Activated naive CD4-positive, alpha-beta T cell treated with anti-CD3 and anti-CD28 coated beads, Interleukin-2, amount 50 U/mL, for 16 hours (primary cell): ENCODE measurements at places on chromosomes 2 and 18.

GRCh38 chr2:101803128-101803527, 105.6 kb downstream of the MAP4K4 start:
- no peak for DNase-seq

DNA sequence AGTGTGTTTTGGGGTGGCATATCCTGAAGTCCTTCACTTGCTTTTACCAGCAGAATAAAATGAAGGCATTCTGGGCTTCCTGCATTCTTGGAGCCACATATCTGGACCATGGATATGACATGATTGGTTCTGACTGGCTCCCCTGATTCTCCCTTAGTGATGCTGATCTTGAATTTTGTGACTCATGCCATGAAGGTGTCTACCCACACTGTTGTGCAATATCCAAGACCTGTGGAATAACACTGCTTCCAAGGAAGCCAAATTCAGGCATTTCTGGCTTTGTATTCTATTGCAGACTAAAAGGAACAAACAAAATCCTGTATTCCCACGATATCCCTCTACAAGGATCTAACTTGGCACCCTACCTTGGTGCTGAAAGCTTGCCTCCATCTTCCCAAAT, 125.8 kb downstream of the LYPD6B start:
- DNase-seq, result no peak

DNA sequence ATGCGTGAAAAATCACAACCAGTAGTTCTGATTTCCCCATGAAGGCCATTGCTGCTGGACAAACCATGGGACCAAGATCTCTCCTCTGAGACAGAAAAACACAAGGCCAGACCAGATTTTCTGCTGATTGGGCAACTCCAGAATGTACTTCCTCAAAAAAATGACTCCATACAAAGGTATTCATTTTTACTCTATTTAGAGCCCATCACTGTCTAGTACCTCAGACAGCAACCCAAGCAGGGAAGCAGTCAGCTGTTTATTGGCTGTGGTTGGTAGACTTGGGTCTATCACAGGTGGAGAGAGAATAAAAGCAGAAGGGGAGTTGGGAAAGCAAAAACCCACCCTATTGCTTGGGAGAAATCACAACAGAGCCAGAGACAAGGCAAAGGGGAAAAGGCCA, 219.9 kb downstream of the PIK3C3 start:
- DNase-seq, result no peak

GRCh38 chr18:43876286-43876685, 599.0 kb upstream of the SYT4 start:
- DNase-seq, result no peak

- DNase-seq, result no peak
Observed at GRCh38 chr18:51523671-51524070, 326.2 kb upstream of the MEX3C start.

DNA sequence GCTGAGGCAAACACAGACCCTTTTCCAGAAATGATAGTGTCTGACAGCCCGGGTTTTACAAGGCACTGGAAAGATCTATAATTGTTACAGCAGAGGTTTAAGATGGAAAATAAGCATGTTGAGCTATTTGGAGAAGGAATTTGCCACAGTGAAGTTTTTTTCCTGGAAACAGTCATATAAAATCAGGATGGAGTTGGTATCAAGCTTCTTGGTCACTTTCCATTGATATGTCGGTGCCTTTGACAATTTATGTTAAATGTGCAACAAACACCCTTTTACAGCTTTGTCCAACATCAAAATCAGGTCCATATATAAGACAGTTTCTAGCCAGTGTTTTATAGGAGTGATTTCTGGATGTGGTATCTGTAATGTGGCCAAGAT, 117.2 kb upstream of the NRP2 start:
- DNase-seq, result no peak

DNA sequence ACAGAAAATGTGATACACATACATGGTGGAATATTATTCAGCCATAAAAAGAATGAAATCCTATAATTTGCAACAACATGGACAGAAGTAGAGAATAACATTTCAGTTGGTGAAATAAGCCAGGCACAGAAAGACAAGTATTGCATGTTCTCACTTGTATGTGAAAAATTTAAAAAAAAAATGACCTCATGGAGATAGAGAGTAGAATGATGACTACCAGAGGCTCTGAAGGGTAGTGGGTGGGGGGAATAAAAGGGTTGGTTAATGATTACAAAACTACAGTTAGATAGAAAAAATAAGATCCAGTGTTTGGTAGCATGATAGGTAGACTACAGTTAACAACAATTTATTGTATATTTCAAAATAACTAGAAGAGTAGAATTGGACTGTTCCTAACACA, 24.5 kb downstream of the PRKD3 start:
- DNase-seq, result no peak

DNA sequence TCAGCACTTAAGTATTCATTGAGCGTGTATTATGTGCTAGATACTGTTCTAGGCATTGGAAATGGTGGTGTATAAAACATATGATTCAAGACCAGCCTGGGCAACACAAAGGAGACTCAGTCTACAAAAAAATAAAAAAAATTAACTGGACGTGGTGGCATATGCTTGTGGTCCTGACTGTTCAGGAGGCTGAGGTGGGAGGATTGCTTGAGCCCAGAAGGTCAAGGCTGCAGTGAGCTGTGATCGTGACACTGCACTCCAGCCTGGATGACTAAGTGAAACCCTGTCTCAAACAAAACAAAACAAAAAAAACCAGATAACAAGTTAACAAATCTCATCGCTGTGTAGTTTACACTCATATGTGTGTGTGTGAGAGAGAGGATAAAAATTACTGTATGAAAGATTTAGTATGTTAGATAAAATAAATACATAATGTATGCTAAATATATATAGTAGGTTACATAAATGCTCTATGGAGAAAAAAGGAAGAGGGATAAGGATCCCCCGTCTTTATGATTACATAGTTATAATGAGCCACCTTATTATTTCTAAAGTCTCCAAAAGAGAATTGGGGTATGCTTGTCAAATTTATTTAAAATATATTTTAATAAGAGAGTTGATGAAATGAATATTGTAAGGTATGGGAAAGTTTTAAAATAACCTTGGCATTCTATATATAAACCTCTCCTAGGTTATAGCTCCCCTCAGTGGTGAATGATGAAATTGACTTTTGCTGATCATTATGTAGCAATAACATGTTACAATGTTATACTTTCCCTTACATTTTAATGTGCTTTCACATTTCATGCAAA, 69.2 kb downstream of the EHBP1 start:
- DNase-seq, result no peak

DNA sequence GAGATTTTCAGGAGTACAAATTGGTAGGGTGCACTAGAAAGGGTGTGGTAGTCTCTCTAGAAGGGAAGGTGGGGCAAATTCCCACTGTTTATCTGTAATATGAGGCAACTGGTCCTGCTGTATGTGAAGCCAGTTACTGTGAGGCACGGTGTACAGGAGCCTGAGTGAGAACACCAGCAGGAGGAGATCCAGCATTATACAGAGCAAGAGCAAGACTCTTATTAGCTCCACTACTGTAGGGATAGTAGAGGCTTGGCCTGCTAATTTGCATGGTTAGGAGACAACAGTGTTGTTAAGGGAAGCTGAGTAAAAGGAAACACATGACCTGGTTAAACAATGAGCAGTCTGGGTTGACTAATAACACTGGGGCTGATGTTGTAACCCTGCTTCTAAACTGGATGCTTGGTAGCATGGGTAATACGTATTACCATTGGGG, 76.3 kb upstream of the WDSUB1 start:
- DNase-seq, result no peak

DNA sequence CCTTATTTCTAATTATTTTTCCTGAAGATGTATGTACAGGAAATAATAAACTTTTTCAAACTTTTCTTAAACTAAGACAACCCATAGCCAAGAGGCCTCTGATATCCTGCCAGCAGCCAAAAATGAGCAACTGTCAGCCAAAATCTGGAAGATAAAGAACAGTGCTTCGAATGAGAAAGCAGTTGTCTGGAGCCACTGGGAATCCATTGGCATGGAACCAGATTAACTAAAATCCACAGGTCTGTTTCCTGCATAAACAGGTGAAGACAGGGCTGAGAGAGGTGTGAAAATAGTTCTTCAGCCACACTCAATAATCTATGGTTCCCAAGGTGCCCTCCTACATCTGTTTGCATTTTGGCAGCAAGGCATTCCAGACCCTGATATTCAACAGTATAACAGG, 1076.7 kb upstream of the PIK3C3 start:
- DNase-seq, result no peak

GRCh38 chr2:6212491-6212890, 520.3 kb downstream of the SOX11 start:
- DNase-seq, result no peak

DNA sequence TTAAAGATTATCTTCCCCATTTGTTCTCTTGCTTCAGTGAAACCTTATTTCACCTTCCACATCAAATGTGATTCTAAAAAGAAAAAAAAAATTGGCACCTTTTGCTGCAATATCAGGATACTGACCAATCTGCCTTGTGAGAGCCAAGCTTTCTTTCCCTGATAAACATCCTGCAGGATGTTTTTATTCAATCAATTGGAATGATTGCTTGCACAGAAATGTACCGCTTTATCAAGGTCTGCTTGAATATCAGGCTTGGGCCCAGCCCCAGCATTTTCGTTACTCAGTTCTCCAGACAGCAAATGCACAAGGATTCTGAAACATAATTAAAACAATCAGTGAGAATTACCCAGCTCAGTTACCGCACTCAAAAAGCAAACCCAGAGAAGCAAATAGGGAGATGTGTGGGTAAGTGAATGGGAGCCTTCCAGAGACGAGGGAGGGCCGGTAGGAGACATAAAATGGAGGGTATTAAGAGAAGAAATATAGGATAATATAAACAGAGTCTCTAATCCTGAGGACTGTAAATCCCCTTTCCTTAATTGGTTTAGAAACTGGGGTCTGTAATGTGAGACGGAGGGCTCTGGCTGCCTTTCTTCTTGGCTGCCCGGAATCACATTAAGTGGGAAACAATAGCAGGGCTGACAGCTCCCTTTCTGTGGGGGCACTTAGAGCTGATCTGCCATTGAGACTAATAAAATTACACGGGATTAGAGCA, 291.8 kb downstream of the ICOS start:
- DNase-seq, result no peak

DNA sequence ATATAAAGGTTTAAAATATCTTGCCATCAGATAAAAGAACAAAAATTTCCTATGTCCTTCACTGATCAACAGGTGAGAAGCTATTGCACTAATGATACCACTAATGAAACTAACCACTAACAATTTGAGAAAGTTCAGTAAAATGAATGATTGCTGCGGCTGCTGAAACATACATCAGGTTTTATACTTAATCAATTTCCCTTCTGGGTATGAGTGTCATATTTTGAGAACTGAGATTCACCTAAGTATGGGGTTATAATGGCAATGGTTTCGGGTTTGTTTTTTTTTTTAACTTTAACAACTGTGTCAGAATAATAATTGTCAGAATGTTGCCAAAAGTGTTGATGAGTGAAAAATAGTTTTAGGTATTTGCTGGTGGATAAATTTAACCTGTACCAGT, 151.3 kb upstream of the SLC39A10 start:
- DNase-seq, result no peak

GRCh38 chr18:13252686-13253410, 34.3 kb downstream of the LDLRAD4 start:
- DNase-seq, result no peak

- no peak for DNase-seq
Observed at GRCh38 chr2:46569766-46570165, 90.4 kb downstream of the TMEM247 start.

DNA sequence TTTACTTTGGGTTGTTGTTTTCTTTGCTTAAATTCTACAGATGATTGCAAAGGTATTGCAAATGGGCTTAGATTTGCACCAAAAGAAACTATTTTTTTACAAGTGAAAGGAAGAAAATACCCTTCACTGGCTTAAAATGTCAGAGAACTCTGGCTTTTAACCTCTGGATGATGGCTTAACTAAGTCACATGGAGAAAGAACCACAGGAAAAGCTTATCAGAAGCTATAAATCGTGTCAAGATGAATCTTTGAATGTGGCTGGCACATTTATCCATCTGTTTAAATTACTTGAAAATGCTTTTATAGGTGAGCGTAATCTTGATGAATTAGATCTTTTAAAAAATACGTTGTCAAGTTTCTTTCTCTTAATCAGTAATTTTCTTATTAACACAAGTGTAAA, 32.0 kb upstream of the CCDC178 start:
- DNase-seq, result no peak

- DNase-seq, result no peak
Observed at GRCh38 chr18:6979954-6980353, 137.6 kb downstream of the LAMA1 start.

GRCh38 chr2:15830937-15831549, 109.3 kb upstream of the MYCN start:
- DNase-seq, result no peak

- no peak for DNase-seq
Observed at GRCh38 chr2:3094999-3095958, 282.3 kb downstream of the EIPR1 start.

DNA sequence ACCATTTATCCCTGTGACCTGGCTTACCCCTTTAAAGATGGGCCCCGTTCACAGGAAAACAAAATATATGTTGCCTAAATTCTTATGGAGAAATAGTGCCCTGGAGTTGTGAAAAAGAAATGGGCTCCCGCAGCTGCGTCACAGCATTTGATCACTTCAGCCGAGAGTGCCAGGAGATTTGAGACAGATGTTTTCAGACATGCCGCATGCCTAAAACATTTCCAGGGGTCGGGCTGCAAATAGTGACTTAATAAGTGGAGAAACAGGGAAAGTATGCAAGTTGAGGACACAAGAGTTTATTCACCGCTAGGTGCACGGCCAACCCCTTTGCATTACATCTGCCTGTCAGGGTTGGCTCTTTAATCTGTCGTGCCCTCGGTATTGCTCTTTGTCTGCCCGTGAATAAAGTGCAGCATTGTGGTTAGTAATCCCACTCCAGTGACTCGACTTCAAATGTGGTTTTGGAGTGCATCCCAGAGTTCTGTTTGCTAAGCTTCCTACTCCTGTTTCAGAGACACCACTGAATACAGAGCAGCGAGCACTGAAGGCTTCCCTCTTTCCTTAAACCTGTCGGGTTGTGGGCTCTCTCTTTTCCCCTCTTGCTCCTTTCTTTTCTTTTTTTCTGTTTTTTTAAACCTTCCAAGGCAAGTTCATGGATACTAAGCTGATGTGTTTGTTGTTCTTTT, 187.5 kb downstream of the LTBP1 start:
- DNase-seq, result no peak

- DNase-seq, result no peak
Observed at GRCh38 chr2:46818141-46818621, 97.4 kb downstream of the MCFD2 start.

GRCh38 chr2:181304011-181304844, 153.0 kb upstream of the ITGA4 start:
- DNase-seq, result no peak
